ENCODE measurements at places on chromosomes 2 and 18.

DNA sequence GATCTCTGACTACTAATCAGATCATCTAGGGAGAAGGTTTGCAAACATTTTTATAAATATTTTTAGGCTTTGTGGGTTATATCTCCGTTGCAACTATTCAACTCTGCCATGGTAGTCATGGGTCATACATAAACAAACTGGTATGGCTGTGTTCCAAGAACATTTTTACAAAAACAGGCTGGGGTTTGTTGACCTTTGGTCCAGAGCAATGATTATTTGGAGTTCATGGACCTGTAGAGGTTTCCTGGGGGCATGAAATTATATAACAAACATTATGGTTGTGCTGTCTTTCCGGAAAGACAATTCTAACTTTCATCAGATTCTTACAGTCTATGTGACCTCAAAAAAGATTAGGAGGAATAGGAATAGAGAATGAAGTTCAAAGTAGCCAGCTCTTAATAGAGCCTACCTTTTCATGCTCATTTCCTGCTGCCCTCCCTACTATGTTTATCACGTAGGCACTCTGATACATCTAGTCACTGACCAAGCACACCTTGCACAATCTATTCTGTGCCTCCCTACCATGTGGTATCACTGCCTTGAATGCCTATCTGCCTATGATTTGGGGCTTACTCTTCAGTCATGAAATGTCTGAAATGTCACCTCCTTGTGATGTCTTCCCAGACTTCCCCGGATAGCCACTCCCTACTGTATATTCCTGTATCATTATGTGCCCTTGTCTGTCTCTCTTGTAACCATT lies 102.4 kb upstream of the SCN1A start:
- DNase-seq: peak; percentile 28

DNA sequence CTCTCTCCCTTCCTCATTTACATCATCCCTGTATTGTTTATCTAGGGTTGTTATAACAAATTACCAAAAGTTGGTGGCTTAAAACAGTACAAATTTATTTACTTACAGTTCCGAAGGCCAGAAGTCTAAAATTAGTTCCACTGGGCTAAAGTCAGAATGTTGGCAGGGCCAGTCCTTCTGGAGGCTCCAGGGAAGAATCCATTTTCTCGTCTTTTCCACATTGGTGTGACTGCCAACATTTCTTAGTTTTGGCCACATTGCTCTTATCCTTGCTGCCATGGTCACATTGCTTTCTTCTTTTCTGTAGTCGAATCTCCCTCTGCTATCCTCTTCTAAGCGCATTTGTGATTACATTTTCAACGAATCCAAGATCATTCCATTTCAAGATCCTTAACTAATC lies 34.7 kb downstream of the ICOS start:
- DNase-seq: no peak

- DNase-seq: no peak
Measured at GRCh38 chr2:167104691-167105090, 216.4 kb downstream of the XIRP2 start.

- peak; percentile 18 for DNase-seq
Measured at GRCh38 chr2:215530191-215530968, 94.5 kb upstream of the FN1 start.

DNA sequence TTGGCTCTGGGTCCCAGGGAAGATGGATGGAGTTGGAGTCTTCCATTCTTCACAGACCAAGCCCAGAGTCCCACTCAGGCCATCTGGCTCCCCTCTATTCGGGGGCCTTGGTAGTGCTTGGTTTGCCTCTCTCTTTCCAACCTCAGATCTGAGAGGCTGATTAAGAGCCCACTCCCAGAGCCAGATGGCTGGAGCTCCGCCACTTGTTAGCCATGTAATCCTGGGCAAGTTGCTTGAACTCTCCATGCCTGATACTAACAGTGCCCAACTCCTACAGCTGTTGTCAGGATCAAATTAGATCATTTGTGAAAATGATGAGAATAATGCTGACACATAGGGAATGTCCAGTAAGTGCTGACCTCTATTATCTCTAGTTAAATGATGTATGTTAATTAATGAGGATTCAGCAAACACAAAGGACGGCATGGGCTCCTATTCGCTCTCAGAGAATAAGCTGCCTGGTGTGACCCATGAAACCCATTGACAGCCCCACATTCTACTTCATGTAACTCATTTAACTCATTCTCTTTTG lies 46.6 kb upstream of the SLC14A1 start:
- DNase-seq: no peak

DNA sequence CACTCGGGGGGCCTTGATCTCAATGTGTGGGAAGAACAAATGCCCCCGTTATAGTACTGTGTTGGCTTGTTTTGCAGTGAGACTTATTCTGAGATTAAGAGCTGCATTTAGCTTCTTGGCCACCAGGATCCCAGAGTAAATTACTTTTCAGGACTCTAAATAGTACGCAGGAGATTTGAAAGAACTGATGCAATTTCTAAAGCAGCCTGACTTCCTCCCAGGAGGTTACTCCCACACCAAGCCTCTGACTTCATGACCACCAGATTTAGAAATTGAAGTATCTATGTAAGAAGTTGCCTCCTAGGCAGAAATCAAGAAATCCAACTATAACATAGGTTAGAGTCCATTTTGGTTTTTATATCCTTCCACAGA lies 67.0 kb downstream of the FEZ2 start:
- no peak for DNase-seq

DNA sequence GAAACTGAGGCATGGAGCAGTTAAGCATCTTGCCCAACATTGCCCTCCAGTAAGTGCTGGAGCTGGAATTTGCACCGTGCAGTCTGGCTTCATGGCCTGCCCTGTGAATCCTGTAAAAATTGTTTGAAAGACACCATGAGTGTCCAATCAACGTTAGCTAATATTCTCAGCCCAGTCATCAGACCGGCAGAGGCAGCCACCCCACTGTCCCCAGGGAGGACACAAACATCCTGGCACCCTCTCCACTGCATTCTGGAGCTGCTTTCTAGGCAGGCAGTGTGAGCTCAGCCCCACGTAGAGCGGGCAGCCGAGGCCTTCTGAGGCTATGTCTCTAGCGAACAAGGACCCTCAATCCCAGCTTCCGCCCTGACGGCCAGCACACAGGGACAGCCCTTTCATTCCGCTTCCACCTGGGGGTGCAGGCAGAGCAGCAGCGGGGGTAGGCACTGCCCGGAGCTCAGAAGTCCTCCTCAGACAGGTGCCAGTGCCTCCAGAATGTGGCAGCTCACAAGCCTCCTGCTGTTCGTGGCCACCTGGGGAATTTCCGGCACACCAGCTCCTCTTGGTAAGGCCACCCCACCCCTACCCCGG lies 1.3 kb downstream of the PROC start:
- no peak for DNase-seq

DNA sequence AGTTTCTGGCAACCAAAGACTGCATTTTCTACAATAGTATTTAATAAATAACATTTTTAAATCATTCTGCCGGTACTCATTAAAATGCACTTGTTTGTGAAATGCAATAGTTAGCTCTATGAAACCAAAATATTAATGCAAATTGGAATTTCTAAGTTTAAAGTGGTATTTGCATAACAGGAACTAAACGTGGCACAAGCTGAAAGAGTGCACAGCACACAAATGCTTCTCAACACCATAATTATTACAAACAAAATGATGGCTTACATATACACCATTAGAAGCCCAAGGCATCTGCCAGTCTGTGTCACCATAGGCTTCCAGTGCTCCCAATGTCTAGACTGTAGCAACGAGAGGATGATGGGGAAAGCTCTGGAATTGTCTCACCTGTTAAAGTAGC lies 280.5 kb downstream of the TCF4 start:
- DNase-seq: no peak

- DNase-seq: peak; percentile 35
Measured at GRCh38 chr2:109253217-109253616, 124.2 kb downstream of the SH3RF3 start.

DNA sequence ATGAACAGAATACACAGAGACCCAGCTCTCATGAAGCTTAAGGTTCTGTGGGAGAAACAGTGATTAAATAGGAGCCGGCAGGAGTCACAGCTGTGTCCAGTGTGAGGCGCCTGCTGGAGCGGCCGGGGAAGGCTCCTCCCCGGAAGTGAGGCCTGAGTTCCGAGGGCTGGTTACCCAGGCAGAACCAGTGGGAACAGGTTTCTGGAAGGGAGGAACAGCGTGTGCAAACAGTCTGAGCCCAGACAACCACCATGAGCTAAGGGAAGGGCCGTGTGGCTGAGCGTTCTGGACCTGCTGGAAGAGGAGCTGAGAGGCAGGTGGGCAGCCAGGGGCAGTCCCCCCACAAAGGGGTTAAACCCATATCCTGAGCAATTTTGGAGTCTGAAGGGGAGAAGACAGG lies 26.0 kb upstream of the NPAS2 start:
- no peak for DNase-seq

GRCh38 chr2:68127358-68128242 lies 30.1 kb upstream of the PNO1 start:
- no peak for DNase-seq

DNA sequence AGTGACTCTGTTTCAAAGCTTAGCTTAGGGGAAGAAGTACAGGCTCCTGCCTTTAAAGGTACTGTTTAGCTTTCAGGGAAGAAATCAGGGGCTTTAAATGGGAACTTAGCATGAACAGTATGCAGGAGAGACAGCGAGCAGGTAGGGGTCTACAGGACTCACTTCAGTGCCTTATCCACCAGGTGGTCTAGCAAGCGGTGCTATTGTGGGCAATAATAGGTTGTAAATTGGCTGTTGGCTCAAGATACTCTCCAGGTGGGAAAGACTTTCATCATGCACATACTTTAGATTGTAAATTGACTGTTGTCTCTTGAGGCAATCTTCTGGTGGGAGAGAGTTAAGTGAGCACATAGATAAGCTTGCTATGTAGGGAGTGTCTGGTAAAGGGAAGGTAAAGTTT lies 358.6 kb upstream of the DLGAP1 start:
- DNase-seq: no peak

- DNase-seq: no peak
Measured at GRCh38 chr2:4965556-4966320, 726.4 kb upstream of the SOX11 start.

GRCh38 chr2:240238201-240238600 lies 97.7 kb upstream of the OTOS start:
- DNase-seq: no peak

DNA sequence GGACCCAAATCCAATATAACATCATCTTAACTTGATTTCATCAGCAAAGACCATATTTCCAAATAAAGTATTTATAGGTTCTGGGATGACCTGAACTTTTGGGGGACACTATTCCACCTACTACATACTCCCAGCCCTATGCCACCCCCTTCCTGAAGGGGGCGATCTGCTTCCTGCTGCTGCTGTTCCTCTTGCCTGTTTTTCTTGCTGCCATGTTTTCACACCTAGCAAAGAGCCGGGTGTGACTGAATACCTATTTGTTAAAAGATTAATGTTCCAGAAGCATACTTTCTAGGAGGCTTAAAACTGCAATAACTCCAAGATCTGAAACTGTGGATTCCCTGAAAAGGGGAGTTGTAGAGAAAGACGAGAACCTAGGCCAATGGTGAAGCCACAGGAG lies 89.7 kb downstream of the ICOS start:
- no peak for DNase-seq

GRCh38 chr2:24228470-24228869 lies 53.6 kb downstream of the FAM228A start:
- DNase-seq: peak; percentile 18

Measured in astrocyte of the hippocampus (primary cell).